ENCODE measurements at places on chromosomes 7 and 10.

DNA sequence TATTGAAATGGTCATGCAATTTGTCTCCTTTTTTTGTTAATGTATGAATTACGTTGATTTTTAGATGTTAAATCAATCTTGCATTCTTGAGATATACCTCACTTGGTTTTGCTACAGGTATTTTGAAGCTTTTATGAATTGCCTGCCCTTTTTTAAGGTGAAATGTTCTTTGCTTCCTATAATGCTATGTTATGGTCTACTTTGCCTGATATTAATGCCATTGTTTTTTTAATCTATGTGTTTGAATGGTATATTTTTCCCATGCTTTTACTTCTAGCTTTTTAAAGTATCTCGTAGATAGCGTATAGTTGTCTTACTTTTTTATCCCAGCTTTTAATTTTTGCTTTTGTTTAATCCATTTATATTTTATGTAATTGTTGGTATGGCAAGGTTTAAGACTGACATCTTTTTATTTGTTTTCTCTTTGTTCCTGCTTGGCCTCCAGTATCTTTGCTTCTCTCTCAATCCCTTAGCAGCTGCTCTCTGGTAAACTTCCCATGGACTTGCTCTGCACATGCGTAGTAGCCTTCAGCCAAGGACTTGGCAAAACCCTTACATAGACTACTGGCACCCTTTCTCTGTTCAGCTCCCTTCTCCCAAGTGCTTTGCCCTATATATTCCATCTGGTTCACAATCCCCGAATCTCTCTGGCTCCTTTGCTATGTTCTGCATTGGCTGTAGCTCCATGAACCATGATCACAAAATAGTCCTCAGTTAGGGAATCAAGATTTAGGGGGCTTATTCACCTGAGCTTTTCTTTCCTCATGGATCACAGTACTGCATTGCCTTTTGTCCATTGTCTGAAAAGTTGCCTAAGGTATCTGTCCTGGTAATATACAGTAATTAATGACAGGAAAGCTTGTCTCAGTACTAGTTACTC lies 8.4 kb downstream of the TRIM24 start:
- no peak for DNase-seq

DNA sequence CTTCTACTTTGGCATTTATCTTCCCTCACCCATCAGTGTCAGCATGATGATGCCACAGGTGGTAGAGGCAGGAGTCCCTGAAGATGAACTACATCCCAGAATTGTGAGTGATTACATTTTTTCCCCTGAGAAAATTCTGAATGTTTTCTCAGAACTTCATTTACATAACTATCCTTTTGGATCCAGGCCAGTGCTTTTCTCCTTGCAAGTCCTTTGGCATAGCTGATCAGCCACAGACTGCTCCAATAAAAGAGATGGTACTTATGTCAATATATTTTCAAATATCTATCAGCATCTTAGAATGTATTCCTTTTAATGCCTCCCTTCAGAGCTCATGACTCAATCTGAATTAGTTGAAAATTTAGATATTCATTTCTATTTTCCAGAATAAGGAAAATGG lies 135.5 kb downstream of the IQUB start:
- no peak for DNase-seq

- no peak for DNase-seq
Observed at GRCh38 chr10:3647074-3647473, 137.9 kb downstream of the KLF6 start.

DNA sequence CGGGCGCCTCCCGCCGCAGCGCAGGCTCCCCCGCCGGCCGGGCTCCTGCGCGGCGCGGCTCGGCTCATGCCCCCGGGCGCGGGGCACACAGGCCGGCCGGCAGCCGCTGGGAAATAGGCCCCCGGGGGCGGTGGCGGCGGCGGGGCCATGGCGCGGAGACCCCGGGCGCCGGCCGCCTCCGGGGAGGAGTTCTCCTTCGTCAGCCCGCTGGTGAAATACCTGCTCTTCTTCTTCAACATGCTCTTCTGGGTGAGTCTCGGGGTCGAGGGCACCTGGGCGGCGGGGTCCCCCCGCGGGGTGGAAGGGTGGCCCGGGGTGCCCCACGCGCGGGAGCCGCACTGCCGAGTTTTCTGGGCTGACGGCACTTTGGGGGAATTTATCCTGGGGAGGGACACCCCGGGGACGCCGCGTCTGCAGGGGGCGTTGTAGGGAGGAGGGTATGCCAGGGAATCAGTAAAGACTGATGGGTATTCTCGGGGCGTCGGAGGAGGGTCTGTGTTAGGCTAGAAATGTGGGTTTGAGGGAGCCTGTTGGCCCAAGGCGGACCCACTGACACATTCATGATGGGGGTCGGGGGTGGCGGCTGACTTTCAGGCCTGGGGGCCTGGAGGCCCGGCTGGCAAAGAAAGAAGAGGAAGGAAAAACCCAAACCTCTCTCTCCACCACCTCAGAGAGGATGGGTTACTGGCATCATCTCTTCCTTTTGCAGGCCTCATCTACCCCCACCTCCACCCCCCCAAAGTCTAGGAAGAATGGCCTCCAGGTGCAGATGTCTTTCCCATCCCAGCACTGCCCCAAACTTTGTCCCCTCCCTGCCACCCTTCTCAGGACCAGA lies 544 bp downstream of the TSPAN33 start:
- DNase-seq: no peak

GRCh38 chr7:18408461-18408860 lies 87.1 kb upstream of the HDAC9 start:
- no peak for DNase-seq

- DNase-seq: peak; percentile 41
Observed at GRCh38 chr10:14653271-14654161, 121.2 kb downstream of the FAM107B start.

DNA sequence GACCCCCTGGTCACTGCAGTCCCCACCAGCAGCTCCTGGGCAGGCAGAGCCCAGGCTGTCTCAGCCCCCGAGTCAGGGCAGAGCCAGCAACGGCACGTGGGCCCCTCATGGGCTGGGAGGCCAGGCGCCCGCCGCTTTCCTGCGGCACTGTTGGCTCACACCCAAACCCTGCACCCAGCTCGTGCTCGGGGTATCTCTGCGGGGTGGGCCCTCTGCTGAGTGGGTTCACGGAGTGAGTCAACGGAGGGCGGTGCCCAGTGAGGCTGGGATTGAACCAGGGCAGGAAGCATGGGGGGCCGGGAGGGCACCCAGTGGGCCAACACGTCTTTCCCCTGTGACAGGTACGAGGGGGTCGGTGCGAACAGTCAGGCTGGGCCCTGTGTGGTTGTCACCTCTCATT lies 28.9 kb downstream of the ADAP1 start:
- DNase-seq: peak; percentile 52

GRCh38 chr7:90766814-90767564 lies 170.9 kb downstream of the CDK14 start:
- peak; percentile 74 for DNase-seq

DNA sequence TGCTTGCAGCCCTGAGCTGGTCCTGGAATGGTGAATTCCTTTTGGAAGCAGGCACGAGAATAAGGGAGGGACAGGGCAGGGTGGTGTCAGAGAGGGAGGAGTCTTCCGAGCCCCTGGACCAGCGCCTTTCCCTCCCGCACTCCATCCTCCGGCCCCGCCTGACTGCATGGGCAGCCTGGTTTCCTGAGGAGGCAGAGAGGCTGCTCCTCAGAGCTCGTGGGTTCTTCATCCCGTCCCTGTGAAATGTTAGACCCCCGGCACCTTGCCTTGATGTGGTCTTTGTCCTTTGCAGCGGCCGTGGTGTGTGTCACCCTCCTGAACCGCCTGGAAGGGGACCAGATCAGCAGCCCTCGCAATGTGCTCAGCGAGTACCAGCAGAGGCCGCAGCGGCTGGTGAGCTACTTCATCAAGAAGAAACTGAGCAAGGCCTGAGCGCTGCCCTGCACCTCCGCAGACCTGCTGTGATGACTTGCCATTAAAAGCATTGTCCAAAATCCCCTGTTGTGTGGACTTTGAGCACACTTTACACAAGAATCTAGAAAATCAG lies 18.9 kb downstream of the UPP1 start:
- DNase-seq: no peak

- DNase-seq: no peak
Observed at GRCh38 chr10:2929480-2930258, 137.7 kb upstream of the PFKP start.

Measured in Right ventricle myocardium superior (tissue), 1 donor.